ENCODE measurements at places on chromosomes 1 and 21.

DNA sequence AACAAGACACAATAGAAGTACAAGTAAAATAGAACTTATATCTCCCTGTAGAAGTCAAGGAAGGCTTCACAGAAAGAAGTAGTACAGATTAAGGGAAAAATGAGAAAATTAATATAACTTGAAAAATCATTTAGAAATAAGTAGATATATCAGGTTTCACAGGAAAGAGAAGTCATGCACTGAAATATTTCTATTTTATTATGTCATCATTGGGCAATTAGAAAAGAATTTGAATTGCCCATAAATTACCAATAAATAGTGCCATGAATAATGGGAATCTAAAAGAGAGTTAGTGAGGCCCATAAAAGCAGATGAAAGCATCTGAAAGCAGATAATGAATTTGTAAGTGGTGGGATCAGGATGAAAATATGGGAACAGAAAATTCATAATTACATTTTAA, 1597.8 kb downstream of the PLA2G4A start:
- DNase-seq, result no peak

DNA sequence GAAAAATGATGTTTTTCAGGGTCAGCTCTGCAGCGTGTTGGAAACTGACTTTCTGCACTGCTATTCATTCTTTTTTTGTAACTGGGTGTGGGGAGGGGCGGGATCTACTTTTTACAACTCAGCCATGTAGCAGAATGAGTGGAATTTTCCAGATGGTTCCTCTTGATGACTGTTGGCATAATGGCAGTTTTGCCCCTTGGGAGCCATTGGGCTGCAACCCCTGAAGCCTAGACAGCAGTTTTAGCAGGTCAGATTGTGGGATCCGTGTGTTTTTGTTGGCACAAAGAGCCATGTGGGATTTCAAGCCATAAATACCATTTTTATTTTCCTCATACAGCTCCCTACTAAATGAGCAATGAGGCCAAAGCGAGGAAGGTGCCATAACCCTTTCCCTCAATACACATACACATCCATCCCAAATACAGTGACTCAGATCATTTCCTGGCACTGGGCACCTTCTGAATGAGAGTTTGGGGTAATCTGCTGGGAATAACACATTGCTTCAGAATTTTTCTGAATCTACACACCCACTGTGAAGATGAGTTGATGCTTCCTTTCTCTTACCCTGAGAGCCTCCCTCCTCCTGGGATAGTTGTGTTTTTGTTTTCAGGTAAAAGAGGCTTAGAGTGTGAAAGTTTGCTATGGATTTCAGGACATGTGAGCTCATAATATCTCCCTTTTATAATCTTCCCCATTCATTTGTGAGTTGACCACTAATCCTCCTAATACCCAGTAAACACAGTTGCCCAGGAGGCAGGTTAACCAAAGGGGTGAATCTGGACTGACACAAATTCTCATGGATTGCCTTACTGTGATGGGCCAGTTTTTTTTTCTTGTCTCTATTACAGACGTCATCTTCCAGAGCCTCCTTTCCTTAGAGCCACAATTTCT, 13.1 kb downstream of the S100A10 start:
- DNase-seq, result no peak

DNA sequence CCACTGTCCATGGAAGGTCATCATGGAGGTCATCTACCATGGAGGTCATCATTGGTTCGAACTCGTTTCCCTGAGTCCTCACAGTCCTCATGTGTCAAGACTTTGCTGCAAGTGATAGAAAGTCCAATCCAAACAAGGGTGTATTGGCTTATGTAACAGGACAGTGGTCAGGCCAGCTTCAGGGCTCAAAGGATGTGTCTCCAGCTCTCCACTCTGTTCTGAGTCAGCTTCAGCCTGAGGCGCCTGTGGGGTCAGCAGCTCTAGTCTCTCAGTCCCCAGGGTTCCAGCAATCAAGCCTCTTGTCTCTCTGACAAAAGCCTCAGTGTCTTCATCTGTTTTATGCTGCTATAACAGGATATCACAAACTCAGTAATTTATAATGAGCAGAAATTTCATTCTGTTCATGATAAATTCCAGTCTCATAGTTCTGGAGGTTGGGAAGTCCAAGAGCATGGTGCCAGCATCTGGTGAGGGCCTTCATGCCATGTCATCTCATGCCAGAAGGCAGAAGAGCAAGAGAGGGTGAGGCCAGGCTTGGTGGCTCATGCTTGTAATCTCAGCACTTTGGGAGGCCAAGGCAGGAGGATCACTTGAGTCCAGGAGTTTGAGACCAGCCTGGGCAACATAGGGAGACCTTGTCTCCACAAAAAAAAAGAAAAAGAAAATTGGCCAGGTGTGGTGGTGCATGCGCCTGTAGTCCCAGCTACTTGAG, 19.5 kb downstream of the A3GALT2 start:
- DNase-seq, result no peak

- no peak for DNase-seq
These were observed 1.7 kb downstream of the PCNX2 start for GRCh38 chr1:233293556-233294446.

GRCh38 chr1:4375812-4376211, 278.6 kb upstream of the AJAP1 start:
- no peak for DNase-seq

DNA sequence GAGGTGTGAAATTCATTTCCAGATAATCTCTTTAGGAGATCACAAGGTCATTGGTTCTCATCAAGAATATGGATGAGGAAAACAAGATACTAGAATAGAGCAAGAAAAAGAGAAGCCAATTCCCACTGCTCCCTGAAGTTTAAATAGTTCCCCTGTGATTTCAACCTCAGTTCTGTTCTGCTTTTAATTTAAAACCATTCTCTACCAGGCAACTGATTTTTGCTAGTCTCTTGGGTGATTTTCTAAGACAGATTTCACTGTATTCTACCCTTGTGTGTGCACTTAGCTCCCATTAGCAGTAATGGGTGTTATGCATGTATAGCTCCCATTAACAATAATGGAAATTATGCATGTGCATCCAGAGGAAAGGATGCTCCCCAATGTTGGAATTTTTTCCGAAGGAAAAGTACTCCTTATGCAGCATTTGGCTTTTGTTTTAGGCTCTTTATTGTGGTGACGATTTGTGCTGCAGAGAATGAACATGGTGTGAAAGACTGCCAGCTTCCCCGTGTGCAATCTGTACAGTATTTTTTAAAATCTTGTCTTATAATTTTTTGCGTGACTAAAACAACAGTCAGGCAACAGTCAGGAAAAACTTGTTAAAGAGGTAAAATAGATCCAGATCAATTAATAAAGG, 144.0 kb upstream of the ZRANB2 start:
- no peak for DNase-seq

- DNase-seq, result no peak
These were observed 56.2 kb upstream of the ENAH start for GRCh38 chr1:225709101-225709500.

GRCh38 chr1:86714561-86715244, 10.3 kb downstream of the SH3GLB1 start:
- DNase-seq, result no peak

DNA sequence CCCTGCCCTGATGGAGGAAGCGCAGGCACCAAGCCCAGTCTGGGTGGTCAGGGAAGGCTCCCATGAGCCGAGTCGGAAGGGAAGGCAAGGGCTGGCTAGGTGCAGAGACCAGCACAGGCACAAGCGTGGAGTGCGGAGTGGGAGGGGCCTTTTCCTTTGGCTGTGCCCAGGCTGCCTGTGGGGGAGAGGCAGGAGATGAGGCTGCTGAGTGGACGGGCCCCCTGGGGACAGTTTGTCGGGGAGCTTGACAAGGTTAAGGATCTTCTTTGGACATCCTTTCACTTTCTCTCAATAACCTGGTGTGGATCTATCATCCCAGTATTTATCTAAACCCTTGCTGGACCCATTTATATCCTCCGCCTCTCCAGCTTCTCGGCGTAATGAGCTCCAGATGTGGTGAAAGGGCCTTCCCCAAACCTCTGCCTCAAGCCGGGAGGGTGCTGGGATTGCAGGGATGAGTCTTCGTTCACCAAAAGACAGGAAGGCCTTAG, 42.9 kb downstream of the EPHB2 start:
- no peak for DNase-seq

- no peak for DNase-seq
These were observed 30.6 kb downstream of the KLHDC7A start for GRCh38 chr1:18511149-18511873.

DNA sequence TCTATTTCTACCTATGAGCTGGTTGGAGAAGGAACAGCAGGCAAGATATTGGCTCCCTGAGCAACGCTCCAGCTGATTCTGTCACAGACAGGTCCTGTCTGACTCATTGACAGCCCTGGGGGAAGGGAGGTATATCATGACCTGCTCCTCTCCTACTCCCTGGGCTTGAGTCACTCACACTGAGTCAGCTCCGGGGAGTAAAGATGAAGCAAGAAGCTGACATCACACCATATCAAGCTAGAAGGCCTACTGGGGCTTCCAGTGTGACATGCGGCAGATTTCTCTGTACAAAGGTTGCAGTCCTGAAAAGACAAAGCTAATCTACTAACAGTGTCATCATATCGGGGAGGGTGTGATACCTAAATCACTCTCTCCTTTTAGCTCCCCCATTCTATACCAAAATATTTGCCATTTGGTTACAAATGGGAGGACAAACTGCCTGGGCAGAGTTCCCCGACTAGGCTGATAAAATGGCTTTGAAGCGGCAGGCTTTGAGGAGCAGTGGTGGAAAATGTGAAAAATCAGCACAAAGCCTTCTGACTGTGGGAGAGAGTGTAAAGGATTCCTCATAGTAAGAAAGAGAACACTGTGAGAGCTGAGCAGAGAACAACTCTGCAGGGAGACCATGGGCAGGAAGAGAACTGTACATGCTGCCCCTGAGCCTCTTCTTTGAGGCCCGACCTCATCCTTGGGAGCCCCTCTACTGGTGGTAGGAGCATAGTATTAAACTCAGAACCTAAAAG, 15.5 kb downstream of the PI4KB start:
- no peak for DNase-seq

- no peak for DNase-seq
These were observed 6.2 kb downstream of the ERO1B start for GRCh38 chr1:236275586-236275985.

DNA sequence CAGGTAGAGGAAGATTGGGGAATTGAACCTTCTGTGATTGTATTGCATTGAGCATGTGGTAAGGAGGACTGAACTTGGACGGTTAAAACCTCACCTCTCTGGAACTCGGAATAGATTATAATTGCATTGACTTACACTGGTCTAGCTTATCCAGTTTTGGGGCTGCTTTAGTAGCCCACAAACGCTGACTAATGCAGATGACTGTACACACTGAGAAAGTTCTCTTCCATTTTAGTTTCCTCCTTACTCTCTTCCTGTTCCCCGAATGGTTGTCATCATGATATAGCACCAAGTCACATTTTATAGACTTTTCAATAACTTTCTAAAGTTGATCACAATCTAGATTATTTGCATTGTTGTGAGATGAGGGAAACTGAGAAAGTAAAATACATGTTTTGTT, 78.2 kb downstream of the NFIA start:
- DNase-seq, result no peak

- no peak for DNase-seq
These were observed 1.1 kb upstream of the B3GALT5 start for GRCh38 chr21:39611551-39612190.

DNA sequence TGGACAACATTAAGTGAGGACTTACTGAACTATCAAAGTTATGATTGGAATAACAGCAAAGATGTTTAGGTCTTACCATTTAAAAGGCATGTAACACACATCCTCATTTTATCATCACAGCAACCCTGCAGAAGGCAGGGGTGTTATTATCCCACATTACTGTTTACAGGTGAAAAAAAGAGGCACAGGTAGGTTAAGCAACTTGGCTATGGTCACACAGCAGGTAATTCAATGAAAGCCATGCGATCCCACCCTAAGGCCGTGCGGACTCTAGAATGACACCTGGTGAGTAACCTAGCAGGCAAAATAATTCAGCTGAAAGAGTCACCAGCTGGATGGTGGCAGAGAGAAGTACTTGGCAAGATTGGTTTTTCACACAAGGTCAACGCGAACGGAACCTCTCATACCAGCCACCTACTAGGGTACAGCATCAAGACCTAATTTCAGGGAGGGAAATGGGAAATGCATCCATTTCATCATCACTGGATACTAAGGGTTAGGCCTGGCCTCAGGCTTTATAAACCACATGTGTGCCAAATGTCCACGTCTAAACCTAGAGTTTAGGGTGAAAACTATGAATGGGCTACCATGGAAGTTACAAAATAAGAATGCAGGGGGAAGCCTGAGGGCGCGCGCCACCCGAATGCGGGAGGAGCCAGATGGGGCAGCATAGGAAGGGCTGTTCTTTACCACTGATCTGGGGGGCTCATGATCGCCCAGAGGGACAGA, 85.3 kb downstream of the SLC66A1 start:
- no peak for DNase-seq

DNA sequence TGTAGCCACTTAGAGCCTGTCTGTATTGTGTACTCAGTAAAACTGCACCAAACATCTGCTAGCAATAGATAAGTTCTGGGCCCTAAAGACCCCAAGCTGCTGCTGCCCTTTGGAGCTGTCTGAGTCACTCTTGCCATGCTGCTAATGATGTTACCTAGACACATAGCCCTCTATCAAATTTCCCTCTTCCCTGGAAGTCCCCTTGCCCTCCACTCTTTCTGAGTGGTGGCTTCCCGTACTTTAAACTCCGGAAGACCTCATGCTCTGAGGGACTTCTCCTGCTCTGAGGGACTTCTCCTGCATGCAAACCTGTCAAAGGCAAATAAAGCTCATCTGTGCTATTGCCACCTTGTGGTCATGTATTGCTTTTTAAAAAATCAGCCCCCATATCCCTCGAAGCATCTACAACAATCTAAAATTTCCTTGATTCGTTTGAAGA, 34.0 kb downstream of the FH start:
- peak; percentile 16 for DNase-seq

DNA sequence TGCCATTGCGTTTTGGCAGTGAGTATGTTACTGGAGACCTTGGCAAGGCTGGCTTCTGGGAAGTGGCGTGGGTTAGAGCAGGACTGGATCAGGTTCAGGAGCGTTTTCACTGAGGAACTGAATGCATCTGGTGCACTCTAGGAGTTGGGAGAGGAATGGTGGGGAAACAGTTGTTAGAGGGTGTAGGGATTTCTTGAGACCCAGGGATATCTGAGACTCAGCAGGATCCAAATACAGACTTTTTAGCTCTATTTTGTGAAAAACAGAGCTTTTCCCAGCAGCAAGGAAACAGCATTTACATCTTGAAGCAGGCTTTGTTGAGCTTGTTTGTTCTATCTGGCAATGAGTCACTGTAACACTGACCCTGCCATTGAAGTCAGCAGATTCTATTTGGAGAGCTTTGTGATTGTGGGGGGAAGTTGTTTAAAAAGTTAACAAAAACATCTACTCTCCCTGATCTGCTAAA, 56.9 kb upstream of the NRIP1 start:
- no peak for DNase-seq

DNA sequence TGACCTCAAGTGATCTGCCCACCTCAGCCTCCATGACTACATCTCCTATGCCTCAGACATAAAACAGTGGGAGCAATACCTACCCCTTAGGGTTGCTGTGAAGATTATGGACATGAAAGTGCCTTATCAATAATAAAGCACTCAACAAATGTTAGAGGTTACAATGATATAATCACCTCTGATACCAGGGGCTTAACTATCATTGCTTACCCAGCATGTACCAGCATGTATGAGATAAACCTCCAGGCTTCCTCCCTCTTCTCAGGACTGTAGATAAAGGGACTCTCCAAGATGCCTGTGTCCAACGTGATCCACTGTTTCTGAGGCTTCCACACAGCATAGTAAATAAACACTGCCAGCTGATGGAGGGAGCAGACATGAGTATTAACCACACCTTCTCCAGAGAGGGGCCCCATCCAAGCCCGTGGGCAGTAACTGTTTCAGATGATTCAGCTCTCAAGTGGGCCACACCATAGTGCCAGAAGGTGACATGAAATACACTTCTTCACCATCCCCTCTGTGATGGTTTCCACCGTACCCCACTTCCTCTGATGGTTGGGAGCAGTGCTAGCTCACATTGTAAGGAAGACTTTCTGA, 26.2 kb downstream of the RHBDL2 start:
- no peak for DNase-seq

Measured in GM12864 (cell line).